ENCODE measurements at places on chromosomes 5 and 9.

DNA sequence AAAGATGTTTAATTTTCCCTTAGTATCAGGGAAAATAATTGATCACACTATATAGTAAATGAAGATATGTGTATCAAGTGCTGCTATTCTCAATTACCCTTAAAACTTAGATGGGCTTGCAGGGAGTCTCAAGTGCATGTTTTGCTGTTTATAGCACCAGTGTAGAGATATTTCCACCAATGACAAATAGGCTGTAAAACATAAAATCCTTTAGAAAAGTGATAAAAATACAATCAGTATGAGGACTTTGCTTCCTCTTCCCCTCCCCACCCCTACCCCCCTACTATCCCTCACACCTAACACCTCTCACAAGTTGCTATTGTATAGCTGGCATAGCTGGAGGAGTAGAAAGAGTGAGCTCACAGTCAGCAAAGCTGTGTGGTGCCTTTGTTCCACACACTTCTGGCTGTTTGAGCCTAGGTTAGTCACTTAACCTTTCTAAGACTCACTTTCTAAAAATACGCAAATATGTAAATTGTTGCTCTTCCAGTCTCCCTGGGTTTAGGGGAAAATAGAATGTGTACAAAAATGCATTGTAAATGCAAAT lies 93.1 kb downstream of the PDE4D start:
- no peak for DNase-seq

GRCh38 chr9:27353474-27354229 lies 56.7 kb upstream of the EQTN start:
- no peak for DNase-seq

GRCh38 chr9:99144966-99145365 lies 40.1 kb downstream of the TGFBR1 start:
- DNase-seq, result no peak

GRCh38 chr9:15416880-15417279 lies 5.8 kb upstream of the SNAPC3 start:
- no peak for DNase-seq

GRCh38 chr5:148511810-148512347 lies 128.1 kb downstream of the FBXO38 start:
- DNase-seq, result no peak

DNA sequence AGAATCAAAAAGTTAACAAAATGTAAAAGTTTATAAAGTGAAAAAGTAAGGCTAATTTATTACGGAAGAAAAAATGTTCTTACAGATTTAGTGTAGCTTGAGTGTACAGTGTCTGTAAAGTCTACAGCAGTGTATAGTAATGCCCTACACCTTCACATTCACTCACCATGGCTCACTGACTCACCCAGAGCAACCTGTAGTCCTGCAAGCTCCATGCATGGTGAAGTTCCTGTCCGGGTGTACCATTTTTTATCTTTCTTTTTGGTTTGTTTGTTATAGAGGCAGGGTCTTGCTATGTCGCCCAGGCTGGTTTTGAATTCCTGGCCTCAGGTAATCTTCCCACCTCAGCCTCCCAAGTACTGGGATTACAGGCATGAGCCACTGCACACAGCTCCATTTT lies 93.6 kb downstream of the MED27 start:
- no peak for DNase-seq

DNA sequence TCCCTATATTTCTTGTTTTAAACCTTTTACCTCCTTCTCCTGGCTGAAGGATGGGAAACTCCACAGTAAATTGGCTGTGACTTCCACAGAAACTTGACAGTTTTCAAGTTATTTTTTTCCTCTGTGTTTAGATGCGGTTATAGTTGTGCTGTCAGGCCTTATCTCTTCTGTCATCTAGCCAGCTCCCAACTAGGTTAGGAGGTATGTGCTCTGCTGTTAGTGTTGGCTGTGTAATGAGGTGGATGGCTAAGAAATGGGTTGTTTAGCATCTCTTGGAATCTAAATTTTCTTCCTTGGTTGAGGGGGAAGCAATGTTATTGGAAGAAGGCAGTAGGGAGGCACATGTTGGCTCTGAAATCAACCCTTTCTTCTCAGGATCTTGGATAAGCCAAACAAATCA lies 149.9 kb upstream of the RUSC2 start:
- DNase-seq, result no peak

- peak; percentile 83 for DNase-seq
Measured at GRCh38 chr9:128091144-128091543, 23.1 kb downstream of the SLC25A25 start.

DNA sequence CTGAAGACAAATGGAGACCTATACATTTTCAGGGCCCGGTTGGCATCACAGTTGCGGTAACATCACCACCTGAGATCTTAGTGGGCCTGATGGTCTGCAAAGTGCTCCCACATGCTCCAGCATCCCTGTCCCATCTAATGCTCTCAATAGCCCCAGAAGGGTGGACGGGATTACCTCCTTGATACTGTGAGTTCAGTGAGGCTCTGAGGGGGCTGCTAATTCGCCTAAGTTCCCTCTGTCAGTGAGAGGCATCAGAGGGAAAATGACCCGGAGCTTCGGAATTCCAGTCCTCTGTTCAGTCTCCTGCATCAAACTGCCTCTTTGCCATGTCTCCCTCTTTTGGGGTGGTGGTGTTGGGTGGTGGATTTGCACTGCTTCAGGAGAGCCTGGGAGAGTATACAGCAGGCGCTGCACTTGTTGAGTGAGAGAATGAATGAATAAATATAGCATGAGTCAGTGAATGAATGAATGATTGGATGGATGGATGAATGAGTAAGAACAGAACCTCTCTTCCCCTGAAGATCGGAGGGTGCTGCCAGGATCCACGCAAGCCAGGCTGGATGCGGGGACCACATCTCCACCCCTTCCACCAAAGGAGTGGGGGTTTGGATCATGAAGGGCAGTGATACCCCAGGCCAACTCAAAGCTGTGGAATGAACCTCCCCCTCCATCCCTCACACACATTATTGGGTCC lies 141.0 kb downstream of the GABBR2 start:
- peak; percentile 4 for DNase-seq

- peak; percentile 63 for DNase-seq
Measured at GRCh38 chr9:125407974-125408900, 146.6 kb downstream of the GAPVD1 start.

DNA sequence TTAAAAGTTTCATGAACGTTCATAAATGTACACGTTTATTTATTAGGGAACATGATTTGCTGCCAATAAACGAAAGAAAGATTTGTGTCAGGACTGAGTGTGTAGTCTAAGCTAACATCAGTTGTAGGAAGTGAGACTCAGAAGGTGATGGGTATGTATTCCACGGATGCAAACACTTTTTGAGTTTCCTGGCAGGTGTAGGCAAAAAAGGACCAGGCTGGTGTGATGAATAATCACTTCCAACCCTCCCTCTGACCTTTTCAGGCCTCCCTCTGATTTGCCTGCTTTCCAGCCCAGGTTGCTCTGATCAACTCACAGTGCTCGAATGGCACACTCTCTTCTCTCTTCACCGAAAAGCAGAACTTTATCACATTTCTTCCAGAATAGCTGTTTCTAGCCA lies 51.8 kb downstream of the BASP1 start:
- no peak for DNase-seq

GRCh38 chr9:7653262-7653661 lies 146.3 kb downstream of the DMAC1 start:
- no peak for DNase-seq

DNA sequence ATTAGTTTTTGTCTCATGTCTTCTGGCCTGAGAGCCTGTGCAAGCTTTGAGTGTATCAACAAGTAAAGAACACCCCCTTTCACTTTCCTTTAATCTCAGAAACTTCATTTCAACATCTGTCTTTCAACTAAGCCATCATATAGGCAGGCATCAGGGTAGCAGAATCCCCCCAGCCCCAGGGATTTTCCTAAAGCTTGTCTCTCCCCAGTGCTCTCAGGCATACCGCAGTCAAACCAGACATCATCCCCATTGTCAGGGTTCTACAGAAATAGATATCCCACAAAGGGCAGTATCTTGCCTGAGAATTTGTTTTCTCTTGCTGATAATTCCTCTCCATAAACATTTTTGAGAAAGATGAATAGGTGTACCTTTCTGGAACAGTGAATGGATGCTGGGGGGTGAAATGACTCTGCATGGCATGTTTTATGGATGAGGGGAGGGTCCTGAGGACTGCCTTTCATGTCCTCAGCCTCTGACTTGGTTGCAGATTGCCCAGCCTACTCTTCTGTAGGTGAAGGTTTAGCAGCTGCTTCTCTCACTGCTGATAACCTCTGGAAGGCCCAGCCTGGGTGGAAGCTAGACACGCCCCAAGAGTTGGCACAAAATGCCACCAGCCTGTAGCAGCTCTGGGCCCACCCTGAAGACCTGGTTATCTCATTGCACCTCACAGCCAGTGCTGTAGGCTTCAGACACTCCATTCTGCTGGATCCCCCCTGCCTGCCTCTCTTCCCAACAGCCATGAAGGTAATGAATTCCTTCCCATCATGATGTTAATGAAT lies 20.5 kb upstream of the SHB start:
- peak; percentile 30 for DNase-seq

DNA sequence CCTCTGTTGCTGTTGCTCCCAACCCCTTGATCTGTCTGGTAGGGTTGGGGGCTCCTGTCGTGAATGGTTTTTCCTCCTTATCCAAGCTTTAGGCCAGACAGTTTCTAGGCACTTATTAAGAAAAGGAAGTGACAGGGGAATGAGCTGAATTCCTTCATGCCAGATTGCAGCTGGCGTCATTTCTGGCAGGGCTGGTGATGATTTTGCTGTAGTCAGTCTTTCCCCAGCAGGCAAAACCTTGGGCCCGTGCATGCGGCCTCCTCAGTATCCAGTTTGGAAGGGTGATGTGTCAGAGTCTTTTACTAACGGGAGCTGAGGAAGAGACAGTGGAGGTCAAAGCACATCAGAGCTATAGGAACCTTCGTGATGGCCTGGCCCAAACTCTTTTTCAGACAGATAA lies 58.8 kb downstream of the COL27A1 start:
- DNase-seq, result peak; percentile 70

DNA sequence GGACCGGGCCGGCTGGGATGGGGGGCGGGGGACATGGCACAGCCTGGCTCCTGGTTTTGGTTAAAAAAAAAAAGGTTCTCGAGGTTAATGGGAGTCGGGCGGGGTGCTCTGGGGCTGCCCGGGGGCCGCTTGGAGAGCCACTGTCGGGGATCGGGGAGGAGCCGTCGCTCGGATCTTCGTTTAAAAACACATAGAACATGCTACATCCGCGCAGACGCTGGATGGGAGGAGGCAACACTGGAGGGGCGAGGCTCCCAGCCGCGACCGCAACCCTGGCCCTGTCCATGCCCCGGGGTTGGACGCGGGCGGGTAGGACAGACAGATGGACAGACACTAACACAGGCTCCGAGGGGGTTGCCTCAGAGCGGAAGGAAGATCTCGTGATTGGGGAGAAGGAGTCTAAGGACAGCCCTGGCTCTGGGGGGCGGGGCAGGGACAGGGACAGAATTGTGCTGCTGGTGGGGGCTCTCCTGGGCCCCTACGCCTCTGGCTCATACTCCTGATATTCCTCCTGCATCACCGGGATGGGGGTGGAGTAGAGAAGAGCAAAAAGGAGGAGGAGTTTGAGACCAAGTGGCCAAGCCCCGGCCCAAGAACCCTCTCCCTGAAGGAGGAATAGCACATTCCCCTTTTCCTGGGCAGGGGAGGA lies 9.9 kb downstream of the SNCB start:
- DNase-seq, result no peak

DNA sequence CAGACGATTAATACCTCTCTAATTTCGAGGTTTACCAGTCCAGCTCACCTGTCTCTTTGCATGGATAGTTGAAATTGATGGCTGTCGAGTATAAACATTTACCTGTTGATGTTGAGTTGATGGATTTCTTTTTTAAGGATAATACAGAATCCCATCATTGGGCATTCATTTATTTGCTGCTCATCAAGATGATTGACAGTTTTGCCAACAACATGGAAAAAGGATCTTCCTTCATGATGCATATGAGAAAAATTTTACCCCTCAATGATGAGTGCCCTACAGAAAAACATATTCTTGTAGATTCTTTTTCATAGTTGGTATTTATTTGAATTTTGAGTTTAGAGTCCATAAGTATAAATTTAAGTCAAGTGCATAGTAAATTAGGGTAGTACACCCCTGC lies 59.2 kb downstream of the ZCCHC7 start:
- no peak for DNase-seq

DNA sequence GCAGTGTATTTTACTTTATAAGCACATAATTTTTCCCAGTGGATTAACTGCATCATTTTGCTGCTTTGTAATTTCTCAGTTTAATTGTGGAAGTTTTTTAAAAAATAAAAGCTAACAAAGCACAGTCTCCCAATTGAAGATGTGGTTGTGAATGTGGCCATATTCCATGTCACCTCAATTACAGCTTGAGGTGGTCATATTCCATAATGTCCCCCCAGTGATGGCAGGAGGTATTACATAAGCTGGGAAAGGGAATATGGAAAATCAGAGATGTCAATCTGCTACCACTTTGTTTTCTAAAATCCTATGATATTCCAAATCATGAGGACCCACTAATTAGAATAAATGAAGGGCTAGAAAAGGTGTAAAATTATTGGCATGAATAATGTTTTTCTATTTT lies 1672.0 kb upstream of the CDH9 start:
- no peak for DNase-seq

GRCh38 chr5:308672-309271 lies 12.7 kb upstream of the AHRR start:
- DNase-seq, result no peak

All from right atrium auricular region (tissue), 2 donors.